ENCODE measurements at places on chromosomes 5 and 9.

- no peak for DNase-seq
These were observed 13.5 kb downstream of the CNTLN start for GRCh38 chr9:17148324-17148723.

GRCh38 chr9:85302938-85303756, 438.6 kb downstream of the AGTPBP1 start:
- DNase-seq, result no peak

- no peak for DNase-seq
These were observed 9.6 kb downstream of the PRRT1B start for GRCh38 chr9:131554843-131555351.

GRCh38 chr5:164742025-164742424, 1236.6 kb downstream of the MAT2B start:
- peak; percentile 89 for DNase-seq

DNA sequence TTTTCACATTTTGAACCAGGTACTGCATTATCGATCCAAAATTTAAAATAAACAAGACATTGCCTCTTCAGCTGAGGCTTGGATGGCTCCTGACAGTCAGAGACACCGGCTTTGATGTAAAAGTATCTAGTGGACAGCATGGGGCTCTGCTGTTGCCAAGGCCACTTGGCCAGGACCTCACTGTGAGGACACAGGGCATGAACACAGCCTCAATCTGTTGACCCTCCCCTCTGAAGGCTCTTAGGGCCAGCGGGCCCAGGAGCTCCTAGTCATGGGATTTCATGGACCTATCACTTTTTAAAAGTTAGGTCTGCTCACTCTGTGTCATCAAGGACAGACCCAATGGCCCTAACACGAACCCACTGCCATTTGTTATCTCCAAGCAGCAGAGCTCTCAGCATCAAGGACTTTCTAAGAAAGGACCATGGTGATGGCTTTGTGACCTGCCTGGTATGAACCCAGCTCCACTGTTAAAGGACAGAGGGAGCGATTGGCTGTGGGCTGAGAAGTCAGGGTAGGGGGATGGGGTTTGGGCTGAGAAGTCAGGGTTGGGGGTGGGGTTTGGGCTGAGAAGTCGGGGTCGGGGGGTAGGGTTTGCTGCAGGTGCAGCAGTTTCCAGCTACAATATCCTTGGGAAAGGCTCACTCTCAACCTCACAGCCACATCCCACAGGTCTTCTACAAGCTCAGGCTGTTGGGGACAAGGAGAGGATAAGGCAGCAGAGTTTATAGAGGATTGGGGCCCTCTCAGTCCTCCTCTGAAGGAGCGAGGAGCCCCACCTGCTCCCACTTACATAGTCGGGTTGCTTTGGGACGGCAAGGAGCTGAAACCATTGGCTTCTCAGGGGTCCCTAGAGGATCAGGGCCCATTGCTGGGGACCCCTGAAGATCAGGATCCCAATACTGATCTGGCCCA, 146.8 kb downstream of the BARX1 start:
- DNase-seq, result no peak
